ENCODE measurements at places on chromosomes 16 and 17. TPM values are rescaled to one million over a fixed set of nuclear protein-coding genes. Genes with fewer than 3 reads are reported as not detected.

Gene PSMC3IP
- total RNA-seq, result 23.2 TPM

DNA sequence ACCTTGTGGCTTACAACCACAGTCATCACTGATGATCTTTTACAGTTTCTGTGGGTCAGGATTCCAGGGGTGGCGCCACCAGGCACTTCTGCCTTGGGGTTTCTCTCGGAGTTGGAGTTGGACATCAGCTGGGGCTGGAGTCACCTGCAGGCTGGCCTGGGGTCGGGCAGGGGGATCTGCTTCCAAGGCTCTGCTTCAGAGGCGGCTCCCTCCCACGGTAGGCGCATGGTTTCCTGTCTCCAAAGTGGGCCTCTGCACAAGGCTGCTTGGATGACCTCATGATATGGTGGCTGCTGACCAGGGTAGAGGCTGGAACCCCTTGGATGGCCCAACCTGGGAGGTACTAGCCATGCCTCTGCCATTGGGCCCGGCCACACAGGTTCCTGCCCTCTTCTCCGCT, 170.6 kb upstream of the CIBAR2 start:
- DNase-seq, result no peak

DNA sequence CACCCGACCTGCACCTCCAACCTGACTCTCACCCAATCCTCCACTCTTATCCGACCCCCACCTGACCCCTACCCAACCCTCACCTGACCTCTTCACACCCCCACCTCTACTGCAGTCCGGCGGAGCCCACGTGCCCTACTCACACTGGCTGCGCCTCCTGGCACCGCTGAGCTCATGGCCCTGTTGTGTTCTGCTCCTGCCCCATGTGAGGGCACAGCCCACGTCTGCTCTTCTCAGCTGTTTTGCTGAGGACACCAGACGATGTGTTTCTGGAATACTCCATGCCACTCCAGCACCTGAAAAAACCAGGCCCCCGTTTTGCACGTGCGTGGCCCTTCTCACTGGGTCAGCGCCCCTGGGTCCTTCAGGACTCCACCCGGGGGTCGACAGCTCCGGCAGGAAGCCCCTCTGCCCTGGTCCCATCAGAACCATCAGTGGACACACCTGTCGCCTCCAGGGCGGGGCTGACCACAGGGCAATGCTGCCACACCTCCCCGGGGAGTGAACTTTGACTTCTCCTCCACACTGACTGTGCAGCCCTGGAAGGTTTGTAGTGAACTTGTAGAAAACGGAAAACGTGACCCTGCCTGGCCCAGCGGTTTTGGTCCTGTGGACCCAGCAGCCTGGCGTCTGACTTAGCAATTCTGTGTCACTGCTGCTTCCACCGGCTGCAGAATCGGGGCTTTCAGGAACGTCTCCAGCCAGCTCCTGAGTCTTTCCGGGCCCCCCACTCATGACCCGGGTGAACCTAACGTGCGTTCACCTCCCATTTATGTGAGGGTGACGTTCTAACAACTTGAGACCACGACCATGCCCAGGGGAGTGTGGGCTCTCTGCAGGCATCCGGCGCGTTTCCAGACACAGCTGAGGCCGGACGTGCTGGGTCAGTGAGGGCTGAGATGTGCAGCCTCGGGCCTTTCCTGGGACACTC, 5.7 kb upstream of the RAB40B start:
- no peak for DNase-seq

DNA sequence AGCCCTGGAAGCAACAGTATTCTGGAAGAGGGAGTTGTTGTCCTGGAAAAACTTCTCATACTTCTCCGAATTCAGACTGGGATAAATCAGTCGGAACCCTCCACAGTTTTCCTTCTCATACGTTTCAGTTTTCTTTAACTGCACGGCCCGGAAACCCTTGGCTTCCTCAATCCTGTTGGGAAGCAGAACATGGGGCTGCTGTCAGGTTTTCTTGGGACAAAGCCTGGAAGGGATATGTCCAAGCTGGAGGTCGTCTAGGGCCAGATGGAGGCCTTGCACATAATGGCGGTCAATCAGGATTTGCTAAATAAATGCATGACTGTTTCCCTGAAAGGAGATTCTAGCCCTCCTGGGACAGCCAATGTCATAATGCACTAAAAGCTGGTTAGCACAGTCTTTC, 29.2 kb downstream of the TTLL6 start:
- no peak for DNase-seq

- DNase-seq, result peak; percentile 16
These were observed 7.1 kb downstream of the NUDT16L1 start for GRCh38 chr16:4700380-4700996.

Gene ZNF319
- total RNA-seq, result 3.5 TPM

Gene ZMYND15
- 0.06 TPM for total RNA-seq

GRCh38 chr16:2209258-2210008, 1.2 kb downstream of the BRICD5 start:
- DNase-seq, result no peak

DNA sequence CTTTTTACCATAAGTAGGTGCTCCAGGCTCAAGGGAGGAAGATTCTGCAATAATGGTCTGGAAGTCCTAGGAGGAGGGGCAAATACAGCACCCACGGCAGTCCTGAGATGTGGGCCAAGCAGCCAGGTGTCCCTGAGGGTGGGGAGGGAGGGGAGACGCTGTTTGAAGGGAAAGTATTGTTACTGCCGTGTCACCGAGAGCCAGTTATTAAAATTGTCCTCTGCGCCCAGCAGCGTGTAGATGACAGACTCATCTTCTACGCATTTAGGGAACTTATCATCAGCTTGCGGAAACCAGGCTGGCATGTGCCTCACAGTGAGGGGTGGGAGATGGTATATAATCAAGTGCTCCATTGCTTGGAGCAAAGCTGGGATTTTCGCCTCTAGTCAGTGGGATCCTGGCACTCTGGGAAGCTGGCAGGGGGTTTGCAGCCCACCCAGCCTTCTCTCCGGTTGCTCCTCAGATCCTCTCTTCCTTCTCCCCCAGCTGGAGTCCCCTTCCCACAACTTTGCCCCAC, 104.6 kb downstream of the OR1D5 start:
- no peak for DNase-seq

DNA sequence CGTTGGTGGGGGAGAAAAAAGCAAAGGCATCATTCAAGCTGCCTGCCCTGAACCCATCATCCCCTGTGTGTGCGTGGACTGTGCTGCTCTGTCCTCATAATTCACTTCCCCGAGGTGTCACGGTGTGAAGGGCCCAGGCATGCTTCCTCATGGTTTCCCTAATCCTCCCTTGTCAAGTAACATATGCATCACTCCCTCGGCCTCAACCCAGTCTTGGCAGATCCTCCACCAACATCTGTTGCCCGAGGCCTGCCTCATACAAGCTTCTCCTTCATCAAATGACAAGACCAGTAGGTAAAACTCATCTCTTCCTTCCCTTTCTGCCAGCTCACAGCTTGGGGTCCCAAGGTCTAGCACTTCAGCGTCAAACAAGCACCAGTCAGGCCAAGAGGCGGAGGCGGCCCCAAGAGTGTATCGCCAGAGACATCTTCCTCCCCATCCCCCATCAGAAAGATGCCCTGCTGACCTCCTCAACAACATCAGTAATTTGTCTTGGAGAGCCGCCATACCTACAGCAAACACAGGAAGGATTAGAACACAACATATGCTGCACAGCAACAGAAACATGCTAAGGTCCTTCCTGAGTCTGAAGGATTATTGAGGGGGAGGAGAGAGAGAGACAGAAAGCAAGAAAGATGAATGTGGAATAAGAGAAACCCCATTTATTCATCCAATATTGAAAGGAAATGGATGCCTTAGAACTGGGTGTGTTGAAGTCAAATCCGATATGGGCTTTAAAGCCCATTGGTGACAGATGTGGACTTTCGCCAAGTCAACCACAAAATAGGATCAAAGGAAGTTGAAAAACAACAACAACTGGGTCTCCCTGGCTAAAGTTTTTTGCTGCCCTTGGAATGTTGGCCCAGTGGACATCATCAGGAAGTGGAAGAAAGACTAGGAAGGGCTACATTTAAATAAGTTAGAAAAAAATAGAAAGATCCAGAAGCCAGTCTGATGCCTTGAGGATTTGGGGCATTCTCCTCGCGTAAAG, 38.4 kb downstream of the SOX9 start:
- peak; percentile 89 for DNase-seq

GRCh38 chr16:46730801-46731690, 17.1 kb downstream of the MYLK3 start:
- DNase-seq, result no peak

- no peak for DNase-seq
These were observed 584.0 kb upstream of the CDH8 start for GRCh38 chr16:62620275-62620674.
